ENCODE measurements at places on chromosomes 3 and 15.

DNA sequence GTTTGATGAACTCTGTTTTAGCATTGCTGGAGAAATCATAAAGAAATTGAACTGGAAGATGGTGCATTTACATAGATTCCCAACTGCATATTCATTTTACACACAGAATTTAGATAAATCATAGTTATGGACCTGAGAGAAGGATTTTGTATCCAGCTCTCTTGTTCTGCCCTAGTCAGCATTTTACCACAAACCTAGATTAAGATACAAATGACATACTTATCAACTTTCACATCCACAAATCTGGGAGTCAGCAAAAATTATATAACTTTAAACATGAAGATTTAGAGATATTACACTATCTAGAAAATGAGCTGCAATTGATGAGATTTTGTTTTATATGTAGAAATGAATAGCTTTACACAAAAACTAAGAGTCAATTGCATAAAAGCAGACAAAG is 632.8 kb downstream of the IGSF11 start:
- DNase-seq, result no peak

DNA sequence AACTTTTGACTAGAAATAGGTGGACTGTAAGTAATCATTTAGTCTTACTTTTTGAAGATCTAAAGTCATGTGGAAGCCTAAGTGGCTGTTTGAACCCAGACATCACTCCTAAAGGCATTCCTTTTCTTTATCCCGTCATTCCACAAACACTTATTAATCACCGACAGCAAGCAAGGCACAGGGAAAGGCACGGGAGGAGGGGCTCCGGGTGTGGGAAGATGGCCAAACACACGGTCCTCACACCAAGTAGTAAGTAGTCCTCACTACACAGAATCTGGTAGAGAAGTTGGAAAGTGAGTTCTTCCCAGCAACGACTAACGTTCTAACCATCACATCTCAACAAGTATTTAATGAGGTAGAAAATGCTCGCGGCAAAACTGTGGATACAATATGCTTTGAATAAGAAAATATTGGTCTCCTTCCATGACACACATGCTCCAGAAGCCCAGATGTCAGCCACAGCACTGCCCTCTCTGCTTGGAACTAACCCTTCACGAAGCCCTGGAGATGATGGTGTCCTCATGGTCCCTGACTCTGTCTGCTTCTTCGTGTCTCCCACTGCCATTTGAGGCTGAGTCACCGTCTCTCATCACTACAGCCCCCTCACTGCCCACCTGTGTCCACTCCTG is 202.2 kb downstream of the OPA1 start:
- no peak for DNase-seq

DNA sequence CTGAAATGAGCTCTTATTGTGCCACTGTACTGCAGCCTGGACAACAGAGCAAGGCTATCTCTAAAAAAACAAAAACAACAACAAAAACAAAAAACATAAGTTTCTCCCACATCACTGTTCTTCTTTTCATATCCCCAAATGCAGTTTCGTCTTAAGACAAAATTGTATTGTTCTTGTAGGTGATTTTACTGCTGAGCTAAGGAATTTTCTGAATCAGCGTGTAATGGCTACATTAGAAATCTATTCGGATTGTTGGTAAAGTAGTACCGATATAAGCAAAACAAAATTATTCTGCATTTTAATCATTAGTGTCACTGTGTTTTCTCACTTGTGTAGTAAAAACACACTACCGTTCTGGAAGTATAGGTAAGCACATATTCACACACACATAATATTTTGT is 512.5 kb downstream of the ROBO1 start:
- no peak for DNase-seq

DNA sequence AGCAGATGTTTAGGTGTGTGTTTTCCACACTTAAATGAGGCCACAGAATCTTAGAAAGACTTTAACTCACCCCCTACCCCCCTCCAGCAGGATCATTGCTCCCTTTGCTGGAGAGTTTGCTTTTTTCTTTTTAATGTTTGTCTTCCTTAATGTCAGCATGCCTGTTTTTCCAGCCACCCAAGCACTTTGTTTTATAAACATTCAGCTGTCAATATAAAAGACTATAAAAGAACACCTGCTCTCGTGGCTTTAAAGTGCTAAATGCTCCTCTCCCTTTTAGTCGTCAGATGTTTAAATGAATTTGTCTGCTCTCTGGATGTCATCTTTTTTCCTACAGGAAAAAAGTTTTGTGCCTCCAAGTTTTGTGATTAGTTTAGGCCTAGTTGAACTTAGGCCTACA is 61.7 kb downstream of the SIDT1 start:
- DNase-seq, result no peak

- DNase-seq, result no peak
Observed at GRCh38 chr3:170808041-170808440, 62.0 kb downstream of the RPL22L1 start.

DNA sequence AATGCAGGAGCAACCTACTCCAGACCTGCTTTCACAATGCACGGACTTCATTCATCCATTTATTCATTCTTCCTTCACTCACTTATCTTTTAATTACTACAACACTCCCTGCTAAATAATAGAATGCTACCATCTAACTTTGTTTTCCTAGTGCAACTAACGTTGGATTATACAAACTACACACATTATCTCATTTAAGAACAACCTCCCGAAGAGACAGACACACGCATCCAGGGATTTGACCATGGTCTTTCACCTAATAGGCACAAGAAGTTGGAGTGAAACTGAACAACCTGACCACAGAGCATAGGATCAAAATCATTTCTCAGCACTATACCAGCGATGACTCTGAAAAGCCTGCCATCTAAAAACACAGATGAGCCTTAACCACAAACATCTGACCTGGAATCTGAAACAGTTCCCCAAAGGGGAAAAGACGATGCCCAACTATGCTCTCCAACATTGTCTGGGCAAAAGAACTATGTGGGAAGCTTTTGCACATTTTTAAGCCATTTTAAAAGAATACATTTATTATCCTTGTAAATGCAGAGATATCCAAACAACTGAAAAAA is 21.0 kb downstream of the ZNF385D start:
- DNase-seq, result no peak

GRCh38 chr15:92289733-92290132 is 103.9 kb upstream of the ST8SIA2 start:
- no peak for DNase-seq

DNA sequence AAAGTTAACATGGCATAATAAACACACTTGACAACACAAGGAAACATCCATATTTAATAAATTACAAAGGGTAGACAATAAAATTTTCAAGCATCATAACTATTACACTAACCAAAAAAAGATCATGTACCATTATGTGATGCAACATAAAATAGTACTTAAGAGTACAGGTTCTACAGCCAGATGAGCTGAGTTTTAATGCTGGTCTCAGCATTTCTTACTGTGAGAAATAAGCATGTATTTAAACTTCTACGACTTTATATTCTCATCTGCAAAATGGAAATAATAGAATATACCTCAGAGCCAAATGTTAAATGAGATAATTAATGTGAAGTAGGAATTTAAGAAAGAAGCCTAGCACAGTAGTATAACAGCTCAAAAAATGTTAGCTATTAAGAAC is 33.7 kb upstream of the SLC12A8 start:
- DNase-seq, result no peak

DNA sequence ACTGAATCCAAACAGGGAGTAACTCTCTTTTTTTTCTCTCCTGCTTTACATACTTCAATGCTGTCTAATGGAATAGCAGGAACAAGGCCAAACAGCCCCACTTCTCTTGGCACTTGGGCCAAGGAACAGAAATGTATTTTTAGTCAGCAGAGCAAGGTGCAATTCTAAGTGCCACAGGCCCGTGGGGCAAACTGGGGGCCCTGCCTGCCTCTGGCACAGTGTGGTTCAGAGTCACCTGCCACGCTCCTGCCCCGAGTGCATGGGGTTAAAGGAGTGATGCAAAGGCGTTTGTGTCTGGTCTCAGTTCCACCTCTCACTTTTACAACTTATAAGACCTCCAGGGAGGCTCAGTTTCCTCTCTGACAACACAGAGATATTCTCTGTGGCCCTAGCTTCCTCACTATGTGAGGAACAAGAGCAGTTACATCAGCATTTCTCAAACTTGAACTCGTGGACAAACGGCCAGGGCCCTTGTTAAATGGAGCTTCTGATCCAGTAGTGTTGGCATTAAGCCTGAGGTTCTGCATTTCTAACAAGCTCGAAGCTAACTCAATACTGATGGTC is 51.3 kb downstream of the LRIG1 start:
- no peak for DNase-seq

All from NCI-H187 (cell line).